ENCODE measurements at places on chromosomes 11 and 22.

- no peak for DNase-seq
Measured at GRCh38 chr11:126592496-126593410, 237.3 kb downstream of the ST3GAL4 start.

GRCh38 chr11:84804041-84804440 is 823.1 kb downstream of the DLG2 start:
- no peak for DNase-seq

GRCh38 chr11:70060611-70061293 is 17.4 kb upstream of the ANO1 start:
- DNase-seq = no peak

DNA sequence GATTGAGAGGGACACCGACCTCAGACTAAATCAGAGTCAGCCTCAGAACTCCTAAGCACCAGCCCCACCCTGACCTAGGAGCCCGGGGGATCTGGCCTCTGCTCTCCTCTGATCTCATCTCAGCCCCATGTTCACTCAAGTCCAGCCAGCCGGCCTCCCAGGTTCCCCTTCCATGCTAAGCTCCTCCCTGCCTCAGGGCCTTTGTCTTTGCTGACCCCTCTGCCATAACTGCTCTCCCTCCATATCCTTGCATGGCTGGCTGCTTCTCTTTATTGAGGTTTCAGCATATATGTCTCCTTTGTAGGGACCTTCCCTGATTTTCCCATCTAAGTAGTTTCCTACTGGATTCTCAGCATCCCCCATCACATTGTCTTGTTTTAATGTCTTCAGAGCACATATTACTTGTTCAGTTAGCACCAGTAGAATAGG is 780 bp upstream of the SLC15A3 start:
- DNase-seq = no peak

DNA sequence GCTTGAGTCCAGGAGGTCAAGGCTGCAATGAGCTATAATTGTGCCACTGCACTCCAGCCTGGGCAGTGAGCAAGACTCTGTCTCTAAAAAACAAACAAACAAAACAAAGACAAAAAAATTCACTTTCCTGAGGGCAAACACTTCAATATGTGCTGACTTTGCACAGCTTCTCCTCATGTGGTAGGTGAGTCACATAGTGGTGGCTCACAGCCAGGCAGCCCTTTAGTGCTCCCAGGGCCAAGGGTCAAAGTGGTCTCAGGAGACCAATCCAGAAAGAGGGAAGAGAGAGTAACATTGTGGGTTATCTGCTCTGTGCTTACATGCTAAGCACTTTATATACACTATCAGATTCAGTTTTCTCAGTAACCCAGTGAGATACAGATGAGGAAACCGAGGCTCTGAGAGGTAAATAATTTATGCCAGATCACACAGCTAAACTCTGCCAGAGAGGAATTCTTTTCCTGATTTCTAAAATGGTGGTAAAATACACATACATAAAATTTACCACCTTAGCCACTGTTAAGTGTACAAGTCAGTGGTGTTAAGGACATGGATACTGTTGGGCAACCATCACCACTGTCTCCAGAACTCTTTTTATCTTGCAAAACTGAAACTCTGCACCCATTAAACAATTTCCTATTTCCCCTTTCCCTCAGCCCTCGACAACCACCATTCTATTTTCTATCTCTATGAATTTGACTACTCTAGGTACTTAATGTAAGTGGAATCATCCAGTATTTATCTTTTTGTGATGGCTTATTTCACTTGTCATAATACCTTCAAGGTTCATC is 231.7 kb upstream of the NARS2 start:
- no peak for DNase-seq

DNA sequence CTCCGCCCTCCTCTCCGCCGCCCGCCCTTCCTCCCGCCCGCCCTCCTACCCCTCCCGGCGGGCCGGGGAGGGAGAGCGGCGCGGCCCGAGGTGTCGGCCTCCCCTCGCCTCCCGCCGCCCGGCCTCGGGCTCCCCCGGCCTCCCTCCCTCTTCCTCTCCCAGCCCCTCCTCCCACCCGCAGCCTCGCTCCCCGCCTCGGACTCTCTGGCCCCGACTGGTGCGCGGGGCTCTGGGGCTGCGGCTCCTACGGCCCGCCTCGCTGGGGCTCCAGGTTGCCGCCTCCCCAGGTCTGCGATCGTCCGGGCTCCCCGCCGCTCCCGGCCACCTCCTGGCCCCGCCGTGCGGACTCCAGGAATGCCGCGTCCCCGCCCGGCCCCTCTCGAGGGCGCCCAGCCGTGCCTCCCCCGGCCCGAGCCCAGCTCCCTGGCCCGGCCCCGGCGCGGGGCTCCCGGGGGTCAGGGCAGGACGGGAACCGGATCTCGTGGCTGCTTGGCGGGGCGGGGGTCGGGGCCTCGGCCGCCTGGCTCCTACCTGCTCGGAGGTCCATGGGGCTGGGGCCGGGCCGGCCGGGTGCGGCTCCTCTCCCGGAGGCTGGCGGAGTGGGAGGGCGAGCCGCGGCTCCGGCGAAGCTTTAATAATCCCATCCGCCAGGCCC is at the start of gene CLCF1:
Gene CLCF1 (minus strand): TSS at position 606 of the 655 bp plus-strand sequence. CDS start 59 bp downstream, at position 547.
- DNase-seq = no peak

- no peak for DNase-seq
Measured at GRCh38 chr11:33635161-33635560, 65.5 kb downstream of the C11orf91 start.

GRCh38 chr11:16394947-16395346 is 38.6 kb upstream of the SOX6 start:
- no peak for DNase-seq

- no peak for DNase-seq
Measured at GRCh38 chr11:44709966-44710365, 16.8 kb upstream of the TSPAN18 start.

DNA sequence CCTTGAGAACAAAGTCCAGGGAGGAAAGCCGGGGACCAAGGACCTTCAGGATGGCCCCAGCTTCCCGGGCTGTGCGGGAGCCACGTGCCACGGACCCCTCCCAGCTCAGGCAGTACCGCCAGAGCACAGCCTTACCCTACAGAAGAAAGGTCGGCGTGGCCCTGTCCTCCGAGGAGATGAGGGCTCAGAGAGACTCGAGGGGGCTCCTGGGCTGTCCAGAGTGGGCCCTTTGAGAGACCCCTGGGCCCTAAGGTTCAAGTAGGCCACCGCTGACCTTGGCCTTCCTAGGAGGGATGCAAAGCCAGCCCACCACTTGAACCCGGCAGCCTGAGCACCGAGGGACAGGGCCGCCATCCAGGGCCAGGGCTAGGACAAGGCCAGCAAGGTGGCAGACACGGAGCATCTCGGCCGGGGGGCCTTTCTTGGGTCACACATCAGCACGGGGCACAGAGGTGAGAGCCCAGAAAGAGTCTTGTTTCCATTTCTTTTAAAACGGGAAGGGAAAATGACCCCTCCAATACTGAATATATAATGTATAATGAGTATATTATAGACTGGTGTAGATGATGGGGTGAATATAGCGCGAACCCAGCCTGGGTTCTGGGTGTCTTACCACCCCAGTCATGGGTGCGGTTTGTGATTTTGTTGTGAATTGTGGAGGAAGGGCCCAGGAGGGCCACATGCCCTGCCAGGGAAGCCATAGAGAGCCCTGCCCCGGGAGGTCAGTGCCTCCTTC is 34.4 kb upstream of the PPARA start:
- DNase-seq = no peak

DNA sequence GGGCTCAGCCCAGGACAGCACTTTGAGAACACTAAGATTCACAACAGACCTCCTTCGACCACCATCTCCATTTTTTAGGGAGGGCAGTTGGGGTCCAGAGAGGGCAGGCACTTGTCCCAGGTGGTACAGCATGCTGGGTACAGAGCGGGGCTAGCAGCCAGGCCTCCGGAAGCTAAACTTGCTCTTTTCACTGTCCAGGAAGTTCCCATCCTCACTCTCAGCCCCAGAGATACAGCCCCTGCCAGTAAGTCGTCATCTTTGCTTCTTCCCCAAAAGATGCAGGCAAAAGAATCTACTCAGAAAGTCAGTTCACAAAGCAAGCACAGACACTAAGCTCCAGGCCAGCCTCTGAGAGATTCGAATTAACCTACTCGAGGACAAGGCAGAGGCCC is 6.7 kb upstream of the RAB3IL1 start:
- DNase-seq = no peak

- DNase-seq = no peak
Measured at GRCh38 chr22:35375526-35375925, 5.4 kb upstream of the HMOX1 start.

DNA sequence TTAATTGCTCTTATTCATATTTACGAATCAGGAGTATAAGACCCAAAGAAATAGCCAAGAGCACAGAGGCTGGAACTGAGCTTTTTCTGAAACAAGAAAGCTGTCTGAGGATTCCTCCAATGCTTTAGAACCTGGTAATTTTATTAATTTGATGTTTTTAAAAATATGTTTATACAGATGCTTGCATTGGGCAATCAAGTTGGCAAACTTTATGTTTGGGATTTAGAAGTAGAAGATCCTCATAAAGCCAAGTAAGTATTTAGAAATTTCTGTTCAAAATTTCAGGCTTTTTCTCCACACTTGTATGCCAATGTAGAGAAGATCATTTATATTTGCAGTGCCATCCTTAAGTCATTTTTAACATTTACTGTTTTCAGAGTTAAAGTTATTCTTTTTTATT is 24.3 kb upstream of the HIKESHI start:
- DNase-seq = no peak

DNA sequence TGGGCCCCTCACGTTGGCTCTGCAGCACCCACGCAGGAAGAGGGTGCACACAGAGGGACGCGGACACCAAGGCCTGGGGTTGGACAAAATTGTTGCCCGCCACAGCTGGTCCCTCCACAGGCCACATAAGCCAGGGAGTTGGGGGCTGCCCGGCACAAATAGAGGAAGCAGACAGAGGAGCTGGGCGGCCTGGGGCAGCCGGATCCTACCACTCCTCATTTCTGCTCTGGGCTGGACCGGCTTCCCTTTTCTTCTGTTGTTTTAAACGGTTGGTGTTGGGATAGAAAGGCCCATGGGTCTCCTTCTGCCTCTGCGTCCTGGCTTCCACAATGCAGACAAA is 36.4 kb upstream of the LINC01488 start:
- no peak for DNase-seq
